ENCODE measurements at places on chromosomes 5 and 9.
A peak's percentile ranks its signal among the peaks of the same experiment; 100 is the strongest.

DNA sequence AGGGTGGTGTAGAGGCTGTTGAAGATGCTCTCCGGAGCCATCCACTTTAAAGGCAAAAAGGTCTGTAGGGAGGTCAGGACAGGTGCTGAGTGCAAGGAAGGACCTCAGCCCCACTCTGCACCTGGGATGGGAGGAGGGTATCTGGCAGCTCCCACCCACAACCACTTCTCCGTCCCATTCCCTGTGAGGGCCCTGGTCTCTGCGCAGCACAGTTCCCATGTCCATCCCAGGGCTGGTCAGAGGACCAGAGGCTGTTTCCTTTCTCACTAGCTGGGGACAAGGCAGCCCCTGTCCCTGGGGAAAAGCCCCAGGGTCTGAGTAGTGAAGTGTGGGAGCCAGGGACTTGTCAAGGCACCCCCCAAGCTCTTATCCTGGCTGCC, 33.7 kb upstream of the CSF1R start:
- no peak for DNase-seq

DNA sequence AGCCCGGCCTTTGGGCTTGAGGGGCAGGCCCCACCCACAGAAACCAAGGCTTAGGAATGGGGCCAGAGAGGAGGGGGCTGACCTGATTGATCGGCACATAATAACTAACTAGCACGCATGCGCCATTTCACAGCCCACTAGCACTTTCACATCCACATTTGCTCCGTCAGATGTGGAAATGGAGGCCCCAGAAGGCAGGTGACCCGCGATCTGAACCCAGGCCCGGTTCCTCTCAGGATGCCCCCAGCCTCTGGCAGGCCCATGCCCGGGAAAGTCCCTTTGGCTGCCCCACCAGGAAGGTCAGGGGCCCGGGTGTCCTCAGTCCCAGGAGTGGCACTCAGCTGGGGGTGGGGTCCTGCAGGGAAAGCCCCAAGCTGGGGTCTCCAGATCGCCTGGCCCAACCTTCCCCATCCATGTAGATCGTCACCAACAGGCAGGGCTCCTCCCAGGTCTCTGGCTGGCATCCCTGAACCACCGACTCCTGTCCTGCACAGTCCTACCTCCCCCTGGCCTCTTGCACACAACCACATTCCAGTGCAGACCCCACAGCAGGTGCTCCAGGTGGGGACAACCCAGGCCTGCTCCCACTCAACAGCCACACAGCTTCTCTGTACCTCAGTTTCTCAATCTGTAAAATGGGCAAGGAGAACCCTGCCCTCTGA, 46.7 kb downstream of the VAV2 start:
- no peak for DNase-seq

GRCh38 chr5:164336906-164337305, 831.5 kb downstream of the MAT2B start:
- no peak for DNase-seq

DNA sequence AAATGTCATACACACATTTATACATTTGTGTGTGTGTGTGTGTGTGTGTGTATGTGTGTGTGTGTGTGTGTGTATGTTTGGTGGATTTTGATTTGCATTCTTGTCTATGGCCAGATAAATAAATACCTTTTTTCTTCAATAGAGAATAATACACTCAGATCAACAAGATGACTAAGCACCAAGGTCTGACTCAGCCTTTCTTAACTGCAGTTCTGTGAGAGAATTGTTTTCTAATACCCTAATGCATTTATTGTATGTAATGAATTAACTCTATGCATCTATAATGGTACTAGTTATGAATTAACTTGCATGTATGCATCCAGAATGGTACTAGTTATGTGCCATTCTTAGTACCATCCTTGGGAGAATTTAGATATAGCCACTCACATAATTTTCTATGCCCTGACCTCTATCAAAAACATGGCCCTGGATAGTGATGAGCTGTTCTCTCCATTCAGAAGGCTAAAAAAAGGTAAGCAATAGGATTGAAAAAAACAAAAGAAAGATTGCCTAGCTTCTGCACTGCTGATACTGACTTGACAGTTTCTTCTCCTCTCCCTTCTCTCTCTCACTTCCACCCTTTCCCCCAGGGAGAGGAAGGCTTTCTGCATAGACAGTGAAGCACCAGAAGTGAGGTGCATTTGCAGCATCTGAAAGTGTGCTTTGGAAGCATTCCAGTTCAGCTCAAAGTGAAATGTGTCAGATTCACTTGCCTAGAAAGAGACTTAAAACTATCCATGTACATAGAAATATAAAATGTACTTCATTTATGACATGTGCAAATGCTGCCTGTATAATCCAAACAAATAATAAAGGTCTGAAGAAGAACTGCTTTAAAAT, 55.1 kb upstream of the CCDC112 start:
- no peak for DNase-seq

GRCh38 chr9:88339317-88339716, 48.9 kb upstream of the SPIN1 start:
- DNase-seq = no peak

DNA sequence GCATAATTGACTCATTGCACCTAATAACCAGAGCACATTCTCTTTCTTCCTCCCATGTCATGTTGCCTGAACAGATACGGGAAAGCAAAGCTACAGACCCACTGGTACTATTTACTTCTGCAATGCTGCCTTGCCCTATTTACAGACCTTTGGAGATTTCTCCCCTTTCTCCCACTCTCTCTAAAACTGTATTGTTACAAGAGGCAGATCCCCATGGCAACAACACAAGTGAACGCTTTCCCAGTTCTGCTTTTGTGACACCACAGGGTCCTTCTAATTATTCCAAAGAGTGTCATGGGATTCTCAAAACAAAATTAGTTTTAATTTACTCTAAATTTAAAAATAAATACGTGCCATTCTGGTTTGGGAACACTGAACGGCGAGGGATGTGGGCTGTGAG, 104.7 kb downstream of the KCTD16 start:
- no peak for DNase-seq

- DNase-seq = no peak
Measured at GRCh38 chr9:127753622-127754021, 18.5 kb upstream of the TOR2A start.

DNA sequence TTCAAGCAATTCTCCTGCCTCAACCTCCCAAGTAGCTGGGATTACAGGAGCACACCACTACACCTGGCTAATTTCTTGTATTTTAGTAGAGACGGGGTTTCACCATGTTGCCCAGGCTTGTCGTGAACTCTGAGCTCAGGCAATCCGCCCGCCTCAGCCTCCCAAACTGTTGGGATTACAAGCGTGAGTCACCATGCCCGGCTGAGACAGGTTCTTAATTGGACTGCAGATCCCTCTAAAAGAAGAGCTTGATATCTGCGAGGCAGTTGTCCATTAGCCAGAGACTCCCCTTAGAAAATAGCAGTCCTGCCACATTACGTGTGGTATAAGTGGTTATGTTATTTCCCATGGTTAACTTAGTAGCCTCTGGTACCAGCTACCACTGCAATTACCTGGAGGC, 46.6 kb upstream of the NPR3 start:
- no peak for DNase-seq

GRCh38 chr5:37940931-37941623, 101.2 kb upstream of the GDNF start:
- DNase-seq = no peak

- DNase-seq = no peak
Measured at GRCh38 chr5:66684663-66685062, 88.5 kb downstream of the MAST4 start.

DNA sequence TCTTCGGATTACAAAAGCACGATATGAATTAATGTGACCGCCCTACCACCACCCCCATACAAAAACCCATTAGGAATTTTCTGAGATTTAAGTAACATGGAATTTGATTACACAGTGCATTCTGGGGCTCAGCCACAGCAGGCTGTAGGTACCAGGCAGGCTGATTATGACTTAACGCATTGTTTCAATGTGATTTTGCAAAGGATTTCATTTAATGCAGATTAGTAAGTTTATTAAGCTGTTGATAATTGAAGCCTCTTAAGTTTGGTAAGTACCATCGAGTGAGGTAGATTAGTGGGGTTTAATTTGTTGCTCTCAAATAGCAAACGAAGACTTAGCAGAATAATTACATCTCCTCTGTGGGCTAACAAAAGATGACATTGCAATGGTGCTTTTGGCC, 240.1 kb downstream of the TRPM3 start:
- DNase-seq = no peak

DNA sequence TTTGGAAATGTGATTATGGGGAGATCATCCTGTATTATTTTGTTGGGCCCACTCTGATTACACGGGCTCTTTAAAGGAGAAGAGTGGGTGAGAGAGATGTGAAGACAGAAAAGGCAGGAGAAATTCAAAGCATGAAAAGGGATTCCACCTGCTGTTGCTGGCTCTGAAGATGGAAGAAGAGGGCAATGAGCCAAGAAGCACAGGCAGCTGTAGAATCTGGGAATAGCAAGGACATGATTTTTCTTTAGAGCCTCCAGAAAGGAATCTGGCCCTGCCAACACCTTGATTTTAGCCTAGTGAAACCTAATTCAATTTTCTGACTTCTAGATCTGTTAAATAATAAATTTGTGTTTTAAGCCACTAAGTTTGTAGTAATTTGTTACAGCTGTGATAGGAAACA, 11.3 kb downstream of the C9 start:
- DNase-seq = no peak

DNA sequence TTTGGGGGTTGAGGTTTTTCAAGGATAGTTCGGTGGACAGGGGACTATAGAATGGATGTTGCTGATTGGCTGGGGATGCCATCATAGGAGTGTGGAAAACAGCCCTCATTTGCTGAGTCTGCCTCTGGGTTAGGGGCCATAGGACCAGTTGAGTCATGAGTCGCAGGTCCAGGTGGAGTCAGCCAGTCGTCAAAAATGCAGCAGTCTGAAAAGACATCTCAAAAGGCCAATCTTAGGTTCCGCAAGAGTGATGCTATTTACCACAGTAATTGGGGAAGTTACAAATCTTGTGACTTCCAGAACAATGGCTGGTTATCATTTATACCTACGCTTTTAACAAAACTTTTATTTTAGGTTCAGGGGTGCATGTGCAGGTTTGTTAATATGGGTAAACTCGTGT, 276.0 kb upstream of the DMRT1 start:
- DNase-seq = no peak

DNA sequence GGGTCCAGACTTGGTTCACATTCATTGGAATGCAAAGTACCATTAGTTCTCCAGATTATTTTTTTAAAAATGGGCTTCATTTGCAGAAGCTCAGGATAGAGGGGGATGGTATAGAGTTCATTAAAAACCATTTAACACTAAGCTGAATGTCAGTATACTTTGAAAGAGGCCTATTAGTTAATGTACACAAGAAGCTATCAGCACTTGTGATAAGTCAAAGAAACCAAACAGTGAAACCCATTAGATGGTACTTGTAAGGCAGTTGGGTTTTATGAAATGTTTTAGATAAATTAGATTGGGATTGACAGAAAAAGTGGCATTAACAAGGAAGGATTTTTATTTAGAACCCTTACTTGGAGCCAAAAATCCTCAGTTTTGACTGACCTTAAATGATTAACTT, 229.2 kb upstream of the MPDZ start:
- DNase-seq = no peak

GRCh38 chr9:87324613-87325194, 173.0 kb upstream of the DAPK1 start:
- no peak for DNase-seq

GRCh38 chr5:137312011-137312410, 187.1 kb downstream of the SPOCK1 start:
- DNase-seq = no peak

- no peak for DNase-seq
Measured at GRCh38 chr5:161847941-161848391, at the start of gene GABRA1. Gene GABRA1, plus strand, starts transcription at chr5:161848120. Its CDS starts 2,691 bp downstream, at chr5:161850811.

DNA sequence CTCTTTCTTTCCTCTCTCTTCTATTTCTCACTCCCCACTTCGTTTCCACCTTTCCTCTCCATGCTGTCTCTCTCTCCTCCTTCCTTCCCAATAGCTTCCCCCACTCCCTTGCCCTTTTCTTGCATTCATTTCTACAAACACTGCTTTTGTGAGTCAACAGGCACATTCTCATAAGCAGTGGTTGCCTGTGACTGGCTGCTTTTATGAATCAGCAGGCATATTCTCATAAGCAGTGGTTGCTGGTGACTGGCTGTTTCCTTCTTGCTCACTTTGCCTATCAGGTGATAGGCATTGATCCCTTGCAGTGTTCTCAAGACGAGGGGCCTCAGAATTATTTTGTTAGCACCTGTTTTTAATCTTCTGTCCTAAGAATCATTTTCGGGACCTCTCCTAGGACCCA, 116.1 kb upstream of the ACTBL2 start:
- DNase-seq = no peak

- DNase-seq = peak; percentile 14
Measured at GRCh38 chr5:169728-170094, 21.6 kb upstream of the LRRC14B start.

GRCh38 chr5:72179028-72179815, 71.9 kb downstream of the MAP1B start:
- no peak for DNase-seq

- no peak for DNase-seq
Measured at GRCh38 chr5:112382886-112383285, 36.2 kb downstream of the EPB41L4A start.

DNA sequence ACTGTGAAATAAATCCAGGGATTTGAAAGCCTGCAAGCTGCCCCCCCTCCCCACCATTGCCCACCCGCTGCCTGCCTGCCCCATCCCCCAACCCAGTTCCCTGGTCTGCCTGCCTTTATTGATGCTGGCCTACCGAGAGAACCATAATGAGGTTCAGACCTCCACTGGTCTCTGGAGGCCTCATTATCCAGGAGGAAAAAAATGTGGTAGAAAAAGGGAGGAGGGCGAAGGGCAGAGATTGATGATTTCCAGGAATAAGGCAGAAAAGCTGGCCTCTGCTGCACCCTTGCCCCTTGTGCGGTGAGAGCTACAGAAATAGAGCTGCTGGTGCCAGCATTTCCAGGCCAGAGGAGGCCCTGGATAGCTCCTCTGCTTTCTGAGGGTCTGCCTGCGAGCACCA, 216.1 kb downstream of the PAPPA start:
- DNase-seq = no peak

- peak; percentile 66 for DNase-seq
Measured at GRCh38 chr5:14144586-14145434, 1.7 kb downstream of the TRIO start.

DNA sequence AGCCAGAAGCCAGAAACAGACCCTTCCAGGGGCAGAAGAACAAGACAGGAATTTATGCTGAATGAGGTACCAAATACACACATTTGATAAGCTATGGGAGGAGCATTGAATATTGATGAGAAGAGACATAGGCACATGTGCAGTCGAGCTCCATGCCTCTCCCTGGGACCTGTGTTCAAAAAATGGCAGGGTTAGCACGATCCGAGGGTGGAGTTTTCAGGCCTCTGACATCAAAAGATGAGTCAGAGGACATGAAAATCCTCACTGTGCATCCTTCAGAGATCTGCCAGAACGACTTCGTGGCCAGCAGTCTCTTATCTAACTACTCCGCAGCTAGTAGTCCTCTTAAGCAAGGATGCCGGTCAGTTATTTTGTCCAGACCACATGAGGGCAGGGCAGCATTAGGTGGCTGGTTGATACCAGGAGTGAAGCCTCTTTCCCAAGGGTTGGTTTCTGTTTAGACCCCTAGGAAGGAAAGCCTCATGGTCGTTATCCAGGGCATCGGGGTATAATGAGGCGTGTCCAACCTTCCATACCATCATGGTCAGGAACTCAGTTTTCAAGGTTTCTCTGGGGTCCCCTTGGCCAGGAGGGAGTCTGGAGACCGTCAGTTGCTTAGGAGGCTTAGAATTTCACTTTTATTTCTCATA, 11.6 kb upstream of the CMBL start:
- peak; percentile 22 for DNase-seq

Data from activated effector memory CD4-positive, alpha-beta T cell treated with anti-CD3 and anti-CD28 coated beads, Interleukin-2, amount 50 U/mL, for 16 hours (primary cell).